G401 (cell line): ENCODE measurements at places on chromosomes 13 and 19.

- DNase-seq, result peak; percentile 74
Measured at GRCh38 chr13:102312841-102313240, 89.0 kb downstream of the FGF14 start.

DNA sequence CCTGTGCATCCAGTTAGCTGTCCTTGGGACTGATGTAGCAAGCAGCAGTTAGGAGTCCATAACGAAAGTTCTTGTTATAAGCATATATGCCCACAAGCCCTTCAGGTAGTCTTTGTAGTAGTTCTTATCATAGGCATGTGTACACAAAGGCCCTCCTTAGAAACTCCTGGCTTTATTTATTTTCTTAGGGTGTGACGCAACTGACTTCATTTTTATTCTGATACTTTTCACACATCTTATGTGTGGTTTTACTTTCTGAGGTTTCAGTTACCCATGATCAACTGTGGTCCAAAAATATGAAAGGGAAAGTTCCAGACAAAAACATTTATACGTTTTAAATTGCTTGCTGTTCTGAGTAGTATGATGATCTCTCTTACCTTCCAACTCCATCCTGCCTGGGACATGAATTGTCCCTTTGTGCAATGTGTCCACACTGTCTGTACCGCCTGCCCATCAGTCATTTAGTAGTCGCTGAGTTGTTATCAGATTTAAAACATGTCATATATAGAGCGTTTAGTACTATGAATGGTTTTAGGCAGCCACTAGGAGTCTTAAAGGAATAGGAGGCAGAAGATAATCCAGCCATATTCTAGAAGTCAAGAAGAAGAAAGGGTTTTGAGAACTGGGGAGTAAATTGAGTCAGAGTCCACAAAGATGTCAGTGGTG is 19.4 kb downstream of the GPC5 start:
- DNase-seq, result no peak

GRCh38 chr19:14366529-14366928 is 14.7 kb upstream of the ADGRE5 start:
- peak; percentile 24 for DNase-seq

DNA sequence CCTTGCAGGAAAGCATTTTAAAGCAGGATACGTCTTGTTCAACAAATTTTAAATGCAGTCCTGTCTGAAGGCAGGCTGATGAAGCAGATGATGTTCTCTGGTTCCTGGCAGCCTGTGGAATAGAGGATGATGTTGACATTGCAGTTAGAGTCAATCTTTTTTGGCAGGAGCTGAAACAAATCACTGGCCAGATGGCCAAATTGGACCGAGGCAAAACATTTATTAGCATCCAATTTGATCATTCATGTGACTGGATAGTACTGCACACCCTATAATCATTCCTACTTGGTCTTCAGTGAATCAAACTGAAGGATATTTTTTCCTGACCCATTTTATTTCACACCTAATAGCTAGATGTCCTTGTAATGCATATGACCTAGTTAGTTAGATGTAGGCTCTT is 172.2 kb upstream of the SLC10A2 start:
- DNase-seq, result peak; percentile 57

DNA sequence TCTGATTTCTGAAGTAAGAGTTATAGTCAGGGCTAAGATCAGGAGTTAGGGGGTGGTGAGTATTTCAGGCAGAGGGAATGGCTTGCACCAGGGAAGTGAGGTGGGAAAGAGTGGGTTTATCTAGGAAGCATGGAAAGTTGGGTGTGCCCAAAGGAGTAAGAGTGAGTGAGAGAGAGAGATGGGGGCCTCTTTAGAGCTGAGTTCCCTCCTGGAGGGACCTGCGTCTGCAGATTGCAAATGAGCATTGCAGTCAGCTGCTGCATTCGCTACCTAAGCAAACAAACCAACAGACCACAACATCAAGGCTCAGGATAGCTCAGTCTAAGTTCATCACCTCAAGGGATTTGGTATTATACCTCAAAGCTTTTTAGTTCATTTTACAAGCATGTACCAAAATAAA is 405.8 kb downstream of the FGF9 start:
- no peak for DNase-seq

DNA sequence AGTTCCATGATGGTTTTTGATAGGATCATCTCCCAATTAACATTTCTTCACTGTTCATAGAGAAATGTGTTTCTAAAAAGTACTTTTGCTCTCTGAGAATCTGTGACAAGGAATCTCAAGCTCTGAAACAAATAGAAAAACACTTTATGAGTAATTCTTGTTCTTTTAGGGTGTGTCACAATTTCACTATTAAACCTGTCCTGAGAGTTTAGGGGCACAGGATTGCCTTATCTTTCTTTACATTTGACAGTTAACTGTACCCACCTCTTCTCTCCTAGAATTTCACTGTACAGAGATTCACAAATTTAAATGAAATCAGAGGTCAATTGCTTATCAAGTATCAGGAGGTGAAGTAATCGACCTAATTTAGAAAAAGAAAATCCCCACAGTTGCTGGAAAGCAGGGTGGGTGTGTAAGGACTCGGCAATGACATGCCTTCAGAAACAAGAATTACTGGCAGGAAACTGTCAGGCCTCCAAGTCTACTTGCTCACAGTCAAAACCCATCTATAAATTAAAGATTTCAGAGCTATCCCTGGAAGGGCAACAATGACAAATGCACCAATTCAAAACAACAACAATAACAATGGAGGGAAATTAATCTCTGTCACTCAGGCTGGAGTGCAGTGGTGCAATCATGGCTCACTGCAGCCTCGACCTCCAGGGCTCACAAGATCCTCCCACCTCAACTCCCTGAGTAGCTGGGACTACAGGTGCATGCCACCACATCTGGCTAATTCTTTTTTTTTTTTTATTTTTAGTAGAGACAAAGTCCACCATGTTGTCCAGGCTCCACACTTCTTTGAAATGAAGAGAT is 250.2 kb downstream of the ABCC4 start:
- no peak for DNase-seq

DNA sequence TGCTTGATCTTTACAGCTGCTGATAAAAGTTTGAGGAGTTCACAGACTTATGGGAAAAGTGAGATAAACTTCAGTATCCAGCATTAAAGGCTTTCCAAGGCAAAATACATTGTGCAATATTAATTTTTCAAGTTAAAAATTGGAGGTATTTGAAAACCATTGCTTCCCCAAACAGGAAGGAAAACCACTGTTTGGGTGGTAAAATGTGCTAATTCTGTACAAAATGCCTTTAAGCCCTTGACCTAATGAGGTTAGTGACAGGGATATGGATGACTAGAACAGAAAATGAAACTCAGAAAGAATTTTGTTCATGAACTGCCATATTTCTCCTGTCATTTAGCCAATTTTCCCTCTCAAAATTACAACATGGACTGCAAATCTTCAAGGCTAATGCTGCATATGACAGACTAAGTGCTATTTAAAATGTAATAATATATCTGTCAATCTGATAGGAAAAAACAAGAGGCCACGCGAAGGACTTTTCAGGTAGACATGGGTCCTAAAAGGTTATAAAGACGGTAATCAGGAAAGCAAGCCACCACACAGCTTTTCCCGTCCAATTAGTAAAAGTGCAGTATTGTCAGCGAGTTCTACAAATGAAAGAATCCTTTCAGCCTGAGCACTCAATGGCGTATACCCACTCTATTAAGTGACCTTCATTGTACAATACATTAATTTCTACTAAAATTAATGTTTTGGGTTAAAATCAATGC is 212.8 kb downstream of the ENOX1 start:
- no peak for DNase-seq

DNA sequence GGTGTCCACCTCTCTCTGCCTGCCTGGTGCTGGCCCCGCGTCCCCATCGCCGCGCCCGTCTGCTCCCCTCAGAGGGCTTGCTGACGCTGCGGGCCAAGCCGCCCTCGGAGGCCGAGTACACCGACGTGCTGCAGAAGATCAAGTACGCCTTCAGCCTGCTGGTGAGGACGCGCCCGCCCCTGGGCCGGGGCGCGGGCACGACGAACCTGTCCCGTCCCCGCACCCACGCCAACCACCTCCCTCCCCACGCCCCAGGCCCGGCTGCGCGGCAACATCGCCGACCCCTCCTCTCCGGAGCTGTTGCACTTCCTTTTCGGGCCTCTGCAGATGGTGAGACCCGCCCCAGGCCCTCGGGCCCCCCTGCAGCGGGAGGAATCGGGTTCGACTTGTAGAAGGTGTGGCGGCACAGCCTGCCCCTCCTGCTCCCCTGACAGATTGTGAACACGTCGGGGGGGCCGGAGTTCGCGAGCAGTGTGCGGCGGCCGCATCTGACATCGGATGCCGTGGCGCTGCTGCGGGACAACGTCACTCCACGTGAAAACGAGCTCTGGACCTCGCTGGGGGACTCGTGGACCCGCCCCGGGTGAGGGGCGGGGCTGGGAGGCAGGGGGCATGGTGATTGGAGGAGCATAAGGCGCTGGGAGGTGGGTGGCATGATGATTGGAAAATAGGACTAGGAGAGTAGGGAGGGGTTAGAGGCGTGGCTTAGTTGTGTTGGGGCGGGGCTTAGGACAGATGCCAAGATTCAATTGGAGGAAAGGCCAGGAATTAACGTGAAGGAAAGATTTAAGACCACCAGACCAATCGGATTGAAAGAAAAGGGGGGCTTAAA is 6.6 kb downstream of the EPS8L1 start:
- no peak for DNase-seq
